M059J (cell line): ENCODE measurements at places on chromosomes 5 and 9.

DNA sequence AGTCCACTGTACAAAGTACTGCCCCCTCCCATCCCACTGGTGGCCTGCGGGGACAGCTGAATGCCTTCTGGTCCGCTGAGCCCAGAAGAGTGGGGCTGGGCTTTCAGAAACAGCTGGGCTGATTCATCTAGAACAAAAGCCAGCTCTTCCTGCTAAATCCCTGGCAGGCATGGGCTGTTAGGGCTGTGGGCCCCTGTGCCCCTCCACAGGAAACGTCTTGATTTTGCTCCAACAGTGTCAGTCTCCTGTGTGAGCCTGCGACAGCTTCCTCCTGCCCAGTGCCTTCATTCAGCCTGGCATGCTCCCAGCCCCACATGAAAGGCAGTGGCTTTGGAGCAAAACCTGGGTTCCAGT lies 6.9 kb upstream of the GSN start:
- peak; percentile 69 for DNase-seq

DNA sequence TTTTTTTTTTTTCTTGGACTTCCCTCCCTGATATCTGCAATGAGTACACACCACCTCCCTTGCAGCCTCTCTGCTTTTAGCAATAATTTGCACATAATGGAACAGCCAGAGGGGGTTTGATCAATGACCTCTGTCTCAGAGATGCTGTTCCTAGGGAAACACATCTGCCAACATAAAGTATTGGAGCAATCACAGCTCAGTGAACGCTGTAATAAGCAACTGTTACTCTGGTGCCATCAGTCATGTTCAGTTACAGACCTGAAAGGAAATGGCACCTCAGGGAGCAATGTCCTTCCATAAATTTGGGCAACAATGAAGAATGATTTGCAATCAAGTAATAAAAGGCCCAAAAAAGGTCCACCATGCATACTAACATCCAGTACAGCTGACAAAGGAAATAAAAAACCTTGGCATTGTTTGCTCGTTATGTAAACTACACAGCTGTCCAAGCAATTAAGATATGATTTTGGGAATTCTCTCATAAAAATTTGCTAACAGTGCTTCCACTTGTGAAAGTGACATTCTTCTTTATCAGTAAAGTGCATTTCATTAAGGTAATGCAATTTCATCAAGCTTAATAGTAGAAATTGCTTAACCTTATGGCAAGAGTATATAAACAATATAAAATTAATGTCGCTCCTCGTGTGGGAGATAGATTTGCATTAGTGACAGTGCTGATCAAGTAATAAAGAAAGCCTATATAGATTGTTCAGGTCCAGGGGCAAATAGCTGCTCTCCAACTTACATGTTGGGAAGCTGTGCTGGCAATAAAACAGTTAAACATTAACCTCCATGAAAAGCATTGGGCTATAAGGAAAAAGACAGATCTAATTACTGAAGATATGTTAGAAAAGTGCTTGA lies 167.8 kb downstream of the RASEF start:
- DNase-seq: no peak

DNA sequence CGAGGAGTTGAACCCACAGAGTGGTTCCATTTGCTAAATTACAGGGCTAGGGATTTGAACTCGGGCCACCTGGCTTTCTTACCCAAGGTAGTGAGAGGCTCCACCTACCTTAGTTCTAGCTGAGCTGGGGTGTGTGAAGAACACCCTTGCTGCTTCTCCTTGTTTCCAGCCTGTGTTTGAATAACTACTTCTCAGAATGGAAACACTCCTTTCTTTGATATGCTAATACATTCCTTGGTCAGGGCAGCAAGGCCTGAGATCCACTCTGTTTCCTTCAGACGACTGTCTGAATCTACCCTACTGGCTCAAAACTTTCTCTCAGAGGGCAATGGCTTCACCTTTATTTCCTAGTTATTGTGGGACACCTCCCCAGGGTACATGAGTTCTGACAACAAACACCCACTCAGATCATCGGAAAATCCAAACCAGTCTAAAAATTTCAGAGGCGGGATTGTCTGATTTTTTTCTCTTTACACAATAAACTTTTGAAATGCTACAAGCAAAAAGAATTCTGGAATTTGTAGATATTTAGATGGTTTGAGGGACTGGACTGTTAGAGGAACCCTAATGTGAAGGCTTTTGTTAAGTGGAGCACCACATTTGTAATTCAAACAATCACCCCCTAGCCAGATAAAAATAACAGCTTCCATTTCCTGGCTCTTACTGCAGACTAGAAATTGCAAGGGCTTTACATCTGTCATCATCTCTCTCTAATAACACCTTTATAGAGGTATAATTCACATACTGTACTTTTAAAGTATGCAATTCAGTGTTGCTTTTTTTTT lies 4.0 kb upstream of the ATP6V1G1 start:
- no peak for DNase-seq

GRCh38 chr9:81374459-81375186 lies 314.7 kb downstream of the TLE1 start:
- no peak for DNase-seq

DNA sequence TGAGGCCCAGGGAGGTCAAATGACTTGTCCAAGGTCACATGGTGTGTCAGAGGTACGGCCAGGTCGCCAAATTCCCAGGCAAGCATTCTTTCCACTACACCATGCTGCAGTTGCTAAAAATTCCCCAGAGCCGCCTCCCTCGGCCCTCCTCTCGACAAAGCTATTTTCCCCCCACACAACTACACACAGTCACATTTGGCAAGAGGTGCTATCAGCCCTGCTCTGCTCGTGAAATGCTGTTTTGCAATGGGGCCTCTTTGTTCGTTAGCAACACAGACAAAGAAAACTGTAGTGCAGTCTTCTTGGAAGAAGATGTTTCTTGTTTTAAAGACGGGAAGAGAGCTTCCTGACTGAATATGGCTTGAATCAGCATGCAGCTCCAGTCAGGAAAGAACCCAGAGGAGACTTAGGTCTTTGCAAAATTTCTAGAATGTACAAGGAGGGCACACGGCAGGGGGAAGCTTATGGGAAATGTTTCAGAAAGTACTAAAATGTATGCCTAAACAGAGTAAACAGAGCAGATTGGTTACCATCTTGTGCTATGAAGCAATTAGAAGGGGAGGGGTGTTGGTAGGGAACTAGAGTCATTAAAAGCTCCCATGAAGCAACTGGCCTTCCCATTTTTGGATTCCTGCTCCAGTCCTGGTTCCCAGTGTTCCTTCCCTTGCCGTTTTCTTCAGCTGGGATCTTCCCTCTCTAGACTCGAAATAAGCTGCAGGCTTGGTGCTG lies 14.2 kb downstream of the SLIT3 start:
- DNase-seq: no peak

GRCh38 chr5:26660116-26660515 lies 378.3 kb downstream of the CDH9 start:
- DNase-seq: no peak

DNA sequence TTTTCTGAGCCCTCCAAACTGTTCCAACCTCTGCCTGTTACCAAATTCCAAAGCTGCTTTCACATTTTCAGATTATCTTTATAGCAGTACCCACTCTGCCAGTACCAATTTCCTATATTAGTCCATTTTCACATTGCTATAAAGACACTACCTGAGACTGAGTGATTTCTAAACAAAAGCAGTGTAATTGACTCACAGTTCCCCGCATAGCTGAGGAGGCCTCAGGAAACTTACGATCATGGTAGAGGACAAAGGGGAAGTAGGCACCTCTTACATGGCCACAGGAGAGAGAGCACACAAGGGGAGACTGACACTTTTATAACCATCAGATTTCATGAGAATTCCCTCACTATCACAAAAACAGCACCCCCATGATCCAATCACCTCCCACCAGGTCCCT lies 105.0 kb downstream of the DTWD2 start:
- no peak for DNase-seq
